Diencephalon (tissue), 1 donor: ENCODE measurements at places on chromosomes 3 and 15. TPM values are rescaled to one million over a fixed set of nuclear protein-coding genes. Genes with fewer than 3 reads are reported as not detected.

FBXO40 gene
- total RNA-seq = not detected

IMP3 gene
- 30.4 TPM for total RNA-seq

PCLAF gene
- total RNA-seq = 7.8 TPM

MAP6D1 gene
- total RNA-seq = 9.9 TPM

TRIM71 gene
- total RNA-seq = 3.0 TPM

VILL gene
- 7.6 TPM for total RNA-seq

GOLGA8S gene
- total RNA-seq = 0.23 TPM

IL17RD gene
- total RNA-seq = 27.7 TPM

HRG gene
- total RNA-seq = not detected

DLEC1 gene
- total RNA-seq = 3.0 TPM

CNTN6 gene
- 35.1 TPM for total RNA-seq

IL17RB gene
- total RNA-seq = 9.0 TPM

ZKSCAN7 gene
- total RNA-seq = 18.2 TPM

CCDC12 gene
- total RNA-seq = 22.6 TPM

SLC2A2 gene
- not detected for total RNA-seq

ATP13A5 gene
- 0.92 TPM for total RNA-seq

PAQR9 gene
- 5.3 TPM for total RNA-seq

RTP4 gene
- 0.23 TPM for total RNA-seq

GRAMD1C gene
- total RNA-seq = 10.8 TPM

CAND2 gene
- total RNA-seq = 16.8 TPM

NR2F2 gene
- total RNA-seq = 28.1 TPM

ECT2 gene
- total RNA-seq = 18.5 TPM

SLC24A5 gene
- total RNA-seq = 0.92 TPM

PLA2G4E gene
- not detected for total RNA-seq

GMPS gene
- total RNA-seq = 36.7 TPM

ADGRG7 gene
- not detected for total RNA-seq

FBXL22 gene
- total RNA-seq = 1.4 TPM

LMCD1 gene
- total RNA-seq = 4.6 TPM

CXCR6 gene
- not detected for total RNA-seq

CRYGS gene
- total RNA-seq = 2.1 TPM

ARGFX gene
- not detected for total RNA-seq

TLR9 gene
- under 0.01 TPM for total RNA-seq

LYSMD2 gene
- 14.1 TPM for total RNA-seq
